A549 (cell line): ENCODE measurements at places on chromosomes 12 and 14.

GRCh38 chr12:63965936-63966605, 121.6 kb downstream of the SRGAP1 start:
- DNase-seq, result no peak

- no peak for DNase-seq
Observed at GRCh38 chr12:106213662-106214061, 34.2 kb downstream of the CKAP4 start.

- DNase-seq, result no peak
Observed at GRCh38 chr14:86243158-86243557, 713.2 kb downstream of the FLRT2 start.

DNA sequence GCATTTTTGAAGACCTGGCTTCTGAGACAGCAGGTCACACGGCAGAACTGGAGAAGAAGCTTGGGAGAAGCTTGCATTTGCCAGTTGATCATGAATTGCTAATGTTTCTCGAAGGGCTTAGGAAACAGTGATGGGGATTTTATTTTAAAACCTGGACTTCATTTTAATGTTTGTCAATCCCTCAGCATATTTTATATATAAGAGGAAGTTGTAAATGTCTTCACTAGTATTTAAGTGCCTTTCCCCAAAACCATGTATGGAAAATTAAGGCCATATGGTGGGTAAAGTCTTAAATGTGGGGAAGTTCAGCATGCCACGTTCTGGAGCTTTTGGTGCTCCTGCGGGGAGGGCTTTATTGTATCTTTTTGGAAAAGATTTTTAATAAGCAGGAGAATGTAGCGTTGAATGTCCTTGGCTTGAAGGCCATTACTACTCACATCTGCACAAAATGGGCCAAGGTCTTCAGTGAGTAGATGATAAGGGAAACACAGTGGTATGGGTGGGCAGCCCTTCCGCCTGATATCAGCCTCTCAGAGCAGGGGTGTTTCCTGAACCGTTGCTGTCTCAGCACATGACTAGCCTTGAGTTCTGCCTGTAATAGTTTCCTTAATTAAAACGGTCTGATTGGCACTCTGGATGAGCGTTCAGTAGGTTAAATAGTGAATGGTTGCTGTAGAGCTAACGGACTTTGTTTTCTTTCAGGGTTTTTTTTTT, 511.4 kb downstream of the PCNX1 start:
- no peak for DNase-seq

DNA sequence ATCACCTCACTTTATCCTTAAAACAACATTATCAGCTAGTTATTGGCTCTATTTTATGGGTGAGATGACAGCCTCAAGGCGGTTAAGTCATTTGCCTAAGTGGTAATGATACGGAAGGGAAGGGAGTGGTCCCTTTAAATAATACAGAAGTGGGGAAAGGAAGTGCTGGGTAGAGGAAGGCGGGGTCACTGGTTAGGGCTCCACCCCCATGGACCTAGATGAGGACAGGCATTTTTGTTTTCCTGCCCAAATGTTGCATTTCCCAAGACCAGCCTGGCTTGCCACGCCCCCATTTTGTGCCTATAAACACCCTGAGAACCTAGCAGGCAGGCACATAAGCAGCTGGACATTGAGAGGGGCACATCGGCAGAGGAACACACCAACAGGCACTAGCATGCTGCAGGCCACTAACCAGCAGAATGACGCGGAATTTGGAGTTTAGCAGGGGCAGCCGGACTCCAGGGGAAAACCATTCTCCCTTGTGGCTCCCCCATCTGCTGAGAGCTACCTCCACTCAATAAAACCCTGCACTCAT, 100.9 kb downstream of the EPS8 start:
- no peak for DNase-seq

GRCh38 chr14:105171004-105171673, 2.6 kb upstream of the JAG2 start:
- DNase-seq, result no peak

DNA sequence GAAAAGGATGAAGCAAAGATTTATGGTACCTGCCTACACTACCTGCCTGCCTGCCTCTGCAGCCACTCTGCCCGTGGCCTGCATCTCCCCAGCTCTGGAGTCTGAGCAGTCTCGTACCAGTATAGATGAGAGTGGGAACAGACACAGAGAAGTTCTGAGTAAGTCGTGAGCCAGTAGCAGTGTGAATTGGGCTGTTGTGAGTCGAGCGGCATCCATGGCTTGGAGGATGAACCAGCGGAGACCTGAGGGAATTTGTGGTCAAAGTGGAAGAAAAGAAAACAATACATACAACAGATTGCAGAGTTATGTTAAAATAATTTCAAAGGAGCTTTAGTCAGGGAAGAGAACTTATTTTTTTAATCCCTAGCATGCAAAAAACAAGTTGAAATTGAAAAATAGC, 25.3 kb downstream of the C2CD5 start:
- DNase-seq, result no peak

DNA sequence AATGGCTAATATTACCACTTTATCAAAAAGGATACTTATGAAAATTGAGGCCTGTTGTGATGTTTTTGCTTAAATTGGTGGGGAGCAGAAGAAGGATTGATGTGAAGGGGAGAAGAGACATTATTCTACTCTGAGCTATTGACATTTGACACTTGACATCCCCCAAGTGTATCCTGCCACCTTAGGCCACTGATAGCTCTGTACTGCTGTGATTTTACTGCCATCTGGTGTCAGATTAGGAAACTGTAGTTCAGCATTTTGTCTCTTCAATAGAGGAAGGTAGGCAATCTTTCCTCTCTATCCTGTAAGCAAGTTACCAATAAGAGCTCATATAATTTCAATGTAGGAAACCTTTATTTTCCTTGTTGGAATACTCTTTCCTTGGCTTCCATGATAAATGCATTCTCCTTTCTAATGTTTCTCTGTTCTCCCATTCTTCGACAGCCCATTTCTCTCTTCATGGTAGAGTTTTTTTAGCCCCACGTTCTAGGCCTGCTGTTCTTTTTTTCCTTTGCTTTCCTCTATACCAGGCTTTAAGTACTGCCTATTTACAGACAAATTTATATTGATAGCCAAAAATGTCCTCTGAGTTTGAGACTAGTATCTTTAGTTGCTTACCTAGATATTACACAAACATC, 46.3 kb downstream of the PPHLN1 start:
- peak; percentile 34 for DNase-seq

- DNase-seq, result no peak
Observed at GRCh38 chr14:100168506-100168905, 9.1 kb upstream of the DEGS2 start.

- DNase-seq, result no peak
Observed at GRCh38 chr12:11998944-11999315, 71.8 kb upstream of the BCL2L14 start.

GRCh38 chr12:79274501-79275064, 410.0 kb downstream of the SYT1 start:
- DNase-seq, result no peak

GRCh38 chr12:86719381-86719780, 463.2 kb upstream of the MGAT4C start:
- DNase-seq, result no peak

- no peak for DNase-seq
Observed at GRCh38 chr14:61881046-61881445, 118.8 kb downstream of the SNAPC1 start.

- peak; percentile 27 for DNase-seq
Observed at GRCh38 chr12:113678223-113679119, 206.8 kb upstream of the LHX5 start.

- DNase-seq, result no peak
Observed at GRCh38 chr12:55362675-55363074, at the start of gene OR6C75. TSS of gene OR6C75 (plus strand) at chr12:55362975. CDS start at chr12:55365111, 2,136 bp downstream.
